NCI-H1105 treated with DMSO at 0.1 percent for 48 hours (cell line): ENCODE measurements at places on chromosomes 11 and 22.

GRCh38 chr22:50691521-50691920, 18.9 kb downstream of the SHANK3 start:
- DNase-seq, result no peak

DNA sequence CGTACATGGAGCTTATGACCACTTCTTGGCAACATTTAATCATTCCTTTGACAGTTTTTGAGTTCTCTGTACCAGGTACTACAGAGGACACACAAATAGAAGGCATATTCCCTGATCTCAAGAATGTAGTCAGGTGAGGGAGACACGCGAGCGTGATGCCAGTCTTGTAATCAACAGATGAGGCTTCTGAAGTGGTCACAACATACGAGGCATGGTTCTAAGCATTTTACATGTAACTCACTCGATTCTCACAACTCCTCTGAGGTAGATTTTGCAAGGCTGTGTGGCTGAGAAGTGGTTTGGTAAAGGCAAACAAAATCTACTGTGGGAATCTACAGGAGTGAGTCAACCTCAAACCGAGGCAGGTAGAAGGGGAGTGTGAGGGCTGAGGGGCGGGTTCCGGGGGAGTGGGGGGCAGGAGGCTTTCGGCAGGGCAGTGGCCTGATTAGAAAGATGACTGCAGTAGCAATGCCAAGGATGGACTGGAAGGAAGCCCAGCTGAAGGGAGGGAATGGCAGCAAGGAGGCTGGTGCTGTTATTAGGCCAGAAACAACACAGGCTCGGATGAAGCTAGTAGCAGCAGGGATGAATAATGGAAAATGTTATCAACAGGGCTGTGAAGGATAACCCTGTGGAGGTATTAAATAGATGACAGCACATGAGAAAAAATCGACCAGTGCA, 63.8 kb downstream of the ST14 start:
- DNase-seq, result no peak

- no peak for DNase-seq
Measured at GRCh38 chr11:40230821-40231220, 1228.6 kb downstream of the LRRC4C start.

GRCh38 chr22:25736378-25737011, 5.5 kb upstream of the MYO18B start:
- no peak for DNase-seq

DNA sequence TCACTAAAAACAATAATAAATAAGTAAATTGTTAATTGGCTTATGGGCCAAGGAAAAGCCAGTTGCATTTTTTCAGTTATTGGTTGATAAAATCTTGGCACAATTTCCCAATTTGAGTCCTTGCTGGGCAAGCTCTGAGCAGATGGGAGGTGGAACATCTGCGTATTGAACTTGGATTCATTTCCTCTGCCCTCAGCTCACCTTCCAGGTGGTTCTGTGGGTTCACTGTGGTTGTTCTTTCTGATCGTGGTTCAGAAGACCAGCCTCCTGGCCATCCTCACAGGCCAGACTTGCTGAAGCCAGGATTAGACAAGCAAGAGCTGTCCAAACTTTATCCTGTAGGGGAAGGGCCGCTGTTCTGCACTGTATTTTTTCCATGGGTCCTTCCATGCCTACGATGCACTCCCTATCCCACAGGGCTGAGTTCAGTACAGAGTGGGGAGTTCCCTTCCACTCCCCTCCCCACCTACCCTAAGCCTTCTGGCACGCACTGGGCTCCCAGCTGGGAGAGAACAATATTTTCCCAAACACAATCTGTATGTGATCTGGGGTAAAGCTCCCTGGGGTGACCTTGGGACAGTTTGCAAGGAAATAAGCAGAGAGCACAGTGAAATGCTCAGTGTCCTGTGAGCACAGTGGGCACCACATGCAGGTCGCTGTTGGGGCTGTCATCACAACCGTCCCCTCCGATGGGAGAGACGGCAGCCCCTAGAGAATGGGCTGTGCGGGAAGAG, 43.5 kb upstream of the TP53I11 start:
- DNase-seq, result no peak

GRCh38 chr11:46351148-46351547, 3.9 kb downstream of the DGKZ start:
- DNase-seq, result no peak

GRCh38 chr11:87281496-87281895, 243.8 kb downstream of the TMEM135 start:
- DNase-seq, result no peak

GRCh38 chr11:103889679-103890078, 146.8 kb upstream of the DDI1 start:
- no peak for DNase-seq

- DNase-seq, result no peak
Measured at GRCh38 chr11:6142936-6143335, 27.2 kb downstream of the OR52B2 start.

DNA sequence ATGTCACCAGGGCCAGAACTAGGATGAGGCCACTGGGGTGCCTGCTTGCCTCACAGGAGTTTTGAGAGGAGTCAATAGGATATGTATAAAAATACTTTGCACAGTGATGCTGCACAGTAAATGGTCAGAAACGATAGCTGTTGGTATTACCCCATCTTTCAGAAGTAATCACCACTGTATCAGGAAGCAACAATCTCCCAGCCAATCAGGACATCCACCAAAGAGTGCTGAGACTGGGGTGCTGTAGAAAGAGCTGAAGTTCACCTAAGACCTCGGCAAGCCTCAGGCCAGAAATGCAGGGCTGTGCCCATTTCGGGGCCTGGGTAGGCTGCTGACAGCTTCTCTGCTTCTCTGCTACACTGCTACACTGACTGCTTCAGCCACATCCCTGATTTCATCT, 17.4 kb downstream of the LMO2 start:
- DNase-seq, result no peak

- no peak for DNase-seq
Measured at GRCh38 chr11:48005831-48006270, 25.5 kb downstream of the PTPRJ start.

DNA sequence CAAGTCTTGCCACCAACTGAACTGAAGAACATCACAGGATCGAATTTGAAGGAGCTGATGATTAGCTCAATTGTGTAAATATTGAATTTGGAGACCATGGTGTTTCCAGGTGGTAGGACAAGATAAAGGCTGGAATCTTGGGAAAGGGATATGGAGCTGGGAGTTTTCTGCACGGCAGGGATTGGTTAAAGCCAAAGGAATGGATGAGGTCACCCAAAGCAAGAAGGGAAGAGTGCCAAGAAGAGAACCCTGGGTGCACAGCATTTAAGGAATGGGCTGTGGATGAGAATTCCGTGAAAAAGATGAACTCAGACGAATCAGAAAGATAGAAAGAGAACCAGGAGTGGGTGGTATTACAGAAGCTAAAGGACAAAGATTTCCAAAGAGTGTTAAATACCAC, 29.4 kb upstream of the RRAS2 start:
- DNase-seq, result no peak

DNA sequence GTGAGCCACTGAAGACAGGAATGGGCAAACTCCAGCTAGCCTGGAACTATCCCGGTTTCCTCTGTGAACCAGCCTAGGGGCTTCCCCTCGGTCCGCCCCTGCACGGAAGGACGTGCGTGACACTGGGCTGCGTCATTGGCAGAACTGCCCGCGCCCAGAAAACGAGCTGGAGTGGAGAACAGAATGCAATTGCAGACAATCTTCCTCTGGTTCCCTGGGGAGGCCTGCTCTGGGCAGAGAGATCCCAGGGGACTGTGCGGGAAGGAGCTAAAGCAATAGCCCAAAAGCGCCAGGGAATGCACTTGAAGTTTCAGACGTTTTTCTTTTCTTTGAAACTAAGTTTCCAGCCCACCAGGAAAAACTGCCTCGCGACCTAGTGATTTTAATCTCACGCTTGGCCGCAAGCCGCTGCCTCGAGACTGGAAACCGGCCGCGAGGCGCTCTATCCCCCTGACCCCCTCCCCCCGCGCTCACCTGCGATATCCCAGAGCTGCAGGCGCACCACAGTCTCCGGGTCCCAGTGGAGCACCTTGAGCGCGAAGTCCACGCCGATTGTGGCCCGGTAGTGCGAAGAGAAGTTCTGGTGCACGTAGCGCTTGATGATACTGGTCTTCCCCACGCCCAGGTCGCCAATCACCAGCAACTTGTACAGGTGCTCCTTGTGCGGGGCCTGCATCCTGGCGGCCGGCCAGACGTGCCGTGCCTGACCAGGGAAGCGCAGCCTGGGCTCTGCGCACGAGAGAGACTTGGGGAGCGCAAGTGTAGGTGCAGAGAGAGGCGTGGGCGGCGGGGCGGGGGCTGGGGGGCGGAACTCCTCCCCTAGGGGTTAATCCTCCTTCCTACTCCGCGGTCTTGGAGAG, at the start of gene RAB38:
Gene RAB38 (minus strand): TSS at position 735 of the 860 bp plus-strand sequence. CDS start 59 bp downstream, at position 676.
- peak; percentile 51 for DNase-seq

DNA sequence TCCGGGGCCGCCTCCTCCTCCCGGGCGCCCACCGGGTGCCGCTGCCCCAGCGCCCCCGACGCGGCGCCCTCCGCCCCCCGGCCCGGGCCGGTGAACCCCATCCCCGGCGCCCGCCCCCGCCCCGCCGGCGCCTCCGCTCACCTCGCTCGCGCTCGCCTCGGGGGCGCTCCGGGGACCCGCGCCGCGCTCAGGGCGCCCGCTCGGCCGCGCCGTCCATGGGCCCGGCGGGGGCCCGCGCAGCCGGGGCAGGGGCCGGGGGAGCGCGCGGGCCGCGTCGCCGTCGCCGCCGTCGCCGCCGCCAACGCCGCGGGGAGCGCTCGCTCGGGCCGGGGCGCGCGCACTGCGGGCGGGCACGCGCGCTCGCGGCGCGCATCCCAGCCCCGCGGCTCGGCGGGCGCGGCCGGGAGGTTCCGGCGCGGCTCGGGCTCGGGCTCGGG, 293 bp downstream of the DUSP8 start:
- no peak for DNase-seq

DNA sequence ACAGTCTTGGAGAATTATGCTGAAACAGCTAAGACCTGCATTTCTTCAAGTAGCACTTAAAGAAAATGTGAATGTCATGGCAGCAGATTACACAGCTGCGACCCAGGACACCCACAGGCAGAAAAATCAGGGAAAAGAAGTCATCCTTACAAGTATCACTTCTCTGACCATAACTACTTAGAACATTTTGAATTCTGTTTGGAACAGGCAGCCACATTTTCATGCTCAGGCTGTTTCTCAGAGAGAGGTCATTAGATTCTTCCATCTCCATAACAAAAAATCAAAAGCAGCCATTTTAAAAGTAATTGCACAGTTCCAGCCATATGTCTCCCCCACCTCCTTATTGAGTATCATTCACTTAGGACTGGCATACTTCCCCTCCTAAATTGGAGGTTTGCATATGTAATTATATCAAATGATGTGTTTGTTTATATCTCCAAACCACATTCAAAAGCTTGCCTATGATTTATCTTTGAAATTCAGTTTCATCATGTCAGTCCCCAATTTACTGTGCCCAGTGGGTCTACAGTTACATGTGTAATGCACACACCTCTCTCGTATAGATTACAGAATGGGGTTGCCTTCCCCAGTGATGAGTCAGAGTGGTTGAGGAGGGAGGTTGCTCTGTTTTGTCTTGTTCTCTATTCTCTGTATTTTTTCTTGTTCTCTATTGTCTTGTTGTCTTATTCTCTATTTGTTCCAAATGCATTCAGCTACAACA, 276.5 kb upstream of the MTNR1B start:
- peak; percentile 25 for DNase-seq

DNA sequence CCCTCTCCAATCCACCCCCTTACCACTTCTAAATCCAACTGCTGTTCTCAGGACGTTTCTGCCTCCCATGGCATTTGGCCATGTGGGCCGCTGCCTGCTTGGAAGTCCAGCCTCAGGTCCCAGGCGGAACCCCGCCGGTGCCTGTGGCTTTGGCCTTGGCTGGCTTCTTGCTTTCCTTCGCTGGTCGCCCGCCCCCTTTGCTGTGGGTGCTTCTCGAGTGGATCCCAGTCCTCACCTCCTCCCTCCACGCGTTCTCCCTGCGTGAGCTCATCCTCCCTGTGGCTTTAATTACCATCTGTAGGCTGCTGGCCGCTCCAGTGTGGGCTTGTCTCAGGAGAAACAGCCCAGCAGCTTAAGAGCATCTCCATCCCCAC, 111.7 kb downstream of the NECTIN1 start:
- no peak for DNase-seq

DNA sequence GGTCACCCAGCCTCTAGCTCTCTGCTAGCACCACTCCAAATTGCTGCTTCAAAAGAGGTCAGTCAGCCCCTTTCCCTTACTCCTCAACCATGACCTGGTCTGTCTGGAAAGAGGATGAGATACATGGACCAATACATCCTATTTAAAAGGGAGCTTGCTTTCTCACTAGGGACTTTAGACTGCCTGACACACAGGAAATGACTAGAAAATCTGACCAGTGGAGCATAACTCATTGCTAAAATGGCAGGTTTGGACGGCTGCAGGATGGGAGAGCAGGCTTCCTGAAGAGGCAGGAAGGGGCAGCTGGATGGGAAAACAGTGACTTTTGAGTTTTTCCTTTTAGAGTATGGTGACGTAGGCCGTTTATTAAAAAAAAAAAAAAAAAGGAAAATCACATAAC, 25.3 kb downstream of the STIM1 start:
- no peak for DNase-seq

DNA sequence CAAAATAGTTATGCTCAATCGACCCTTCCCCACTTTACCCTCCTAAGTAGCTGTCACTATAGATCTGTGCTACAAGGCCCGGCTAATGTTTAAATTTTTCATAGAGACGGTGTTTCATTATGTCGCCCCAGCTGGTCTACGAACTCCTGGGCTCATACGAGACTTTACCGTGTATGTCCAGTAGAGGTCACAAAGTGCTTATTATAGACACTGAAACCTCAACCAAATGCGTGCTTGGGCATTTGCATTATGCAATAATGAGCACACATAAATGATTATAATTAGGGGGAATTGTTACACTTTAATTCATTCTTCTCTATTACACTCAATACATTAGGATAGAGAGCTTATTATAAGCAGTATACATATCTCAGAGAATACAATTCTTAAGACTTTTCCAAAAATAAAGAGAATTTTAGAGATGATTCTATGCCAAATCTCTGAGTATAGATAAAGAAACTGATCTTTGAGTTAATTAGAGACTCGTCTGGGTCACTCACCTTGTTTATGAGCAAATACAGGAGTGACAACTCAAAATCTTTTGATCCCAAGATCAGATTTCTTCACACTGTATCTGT, 12.5 kb upstream of the MRPL16 start:
- peak; percentile 73 for DNase-seq

- no peak for DNase-seq
Measured at GRCh38 chr11:47259232-47259977, 1.6 kb downstream of the NR1H3 start.

GRCh38 chr22:49583886-49584505, 243.7 kb downstream of the BRD1 start:
- DNase-seq, result no peak

DNA sequence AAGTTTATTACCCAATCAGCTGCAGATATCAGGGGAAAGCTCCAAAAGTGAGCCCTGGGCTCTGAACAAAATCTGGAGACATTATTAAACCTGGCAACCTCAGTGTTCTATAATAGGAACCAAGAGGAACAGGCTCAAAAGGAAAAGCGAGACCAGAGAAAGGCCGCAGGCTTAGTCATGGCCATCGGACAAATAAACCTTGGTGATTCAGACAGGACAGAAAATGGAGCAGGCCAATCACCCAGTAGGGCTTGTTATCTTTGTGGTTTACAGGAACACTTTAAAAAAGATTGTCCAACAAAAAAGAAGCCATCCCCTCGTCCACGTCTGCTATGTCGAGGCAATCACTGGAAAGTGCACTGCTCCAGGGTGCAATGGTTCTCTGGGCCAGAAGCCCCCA, 7.7 kb upstream of the PANX1 start:
- DNase-seq, result no peak

- no peak for DNase-seq
Measured at GRCh38 chr11:10072841-10073240, 221.2 kb downstream of the SBF2 start.
